ENCODE measurements at places on chromosomes 6 and 20.
A peak's percentile ranks its signal among the peaks of the same experiment; 100 is the strongest.

DNA sequence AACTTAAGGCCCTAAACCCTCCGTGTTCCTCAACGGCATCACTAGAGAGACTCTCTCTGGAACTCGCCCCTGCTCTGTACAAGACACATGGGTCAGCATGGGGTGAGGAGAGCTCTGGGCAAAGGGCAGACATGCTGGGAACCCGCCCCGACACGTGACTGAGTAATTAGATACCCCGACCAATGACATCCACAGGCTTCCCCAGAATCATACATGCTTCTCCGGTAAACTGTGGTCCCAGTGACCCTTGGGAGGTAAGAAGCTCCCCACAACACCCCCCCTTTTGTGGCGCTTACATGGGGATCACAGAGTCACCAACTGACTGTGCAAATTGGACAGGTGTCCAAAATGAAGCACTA lies 31.7 kb upstream of the RPS6KA2 start:
- DNase-seq, result no peak

GRCh38 chr6:161747506-161747905 lies 473.6 kb upstream of the AGPAT4 start:
- no peak for DNase-seq

GRCh38 chr20:40681684-40682083 lies 7.4 kb downstream of the MAFB start:
- DNase-seq, result no peak

DNA sequence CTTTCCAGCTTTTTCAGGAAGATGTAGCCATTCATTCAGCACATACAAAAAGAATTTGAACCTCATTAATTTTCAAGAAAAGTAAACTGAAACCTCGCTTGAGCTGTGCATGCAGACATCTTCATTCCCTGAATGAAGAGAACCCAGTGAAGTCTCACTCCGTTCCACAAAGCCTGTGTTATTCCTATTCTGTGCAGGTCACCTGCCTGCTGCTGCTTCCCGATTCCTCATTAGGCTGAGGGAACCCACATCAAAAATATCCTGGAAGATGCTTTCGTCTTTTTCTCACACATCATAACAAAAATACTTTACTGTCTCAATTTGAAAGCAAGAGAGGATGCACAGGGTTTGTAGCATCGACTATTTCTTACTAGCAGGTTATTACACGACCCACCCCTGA lies 40.1 kb downstream of the TRMT6 start:
- DNase-seq, result no peak

DNA sequence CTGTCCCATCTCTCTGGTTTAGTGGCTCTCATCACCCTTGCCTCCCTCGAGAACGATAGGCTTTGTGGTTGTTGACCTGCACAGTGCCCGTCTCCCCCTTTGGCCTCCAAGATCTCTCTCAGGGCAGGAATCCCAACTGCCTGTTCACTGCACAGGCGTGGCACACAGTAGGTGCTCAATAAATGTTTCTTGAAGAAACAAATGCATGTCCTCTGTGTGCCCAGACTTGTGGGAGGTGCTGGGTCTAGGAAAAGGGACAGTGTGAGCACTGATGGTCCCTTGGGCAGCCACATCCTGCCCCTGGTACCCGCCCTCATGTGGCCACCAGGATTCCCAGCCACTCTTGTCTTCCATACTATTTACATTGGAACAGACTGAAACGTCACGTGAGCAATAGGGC lies 2.6 kb upstream of the BPIFB6 start:
- DNase-seq, result no peak

- no peak for DNase-seq
Measured at GRCh38 chr6:115612216-115612615, 448.5 kb downstream of the FRK start.

DNA sequence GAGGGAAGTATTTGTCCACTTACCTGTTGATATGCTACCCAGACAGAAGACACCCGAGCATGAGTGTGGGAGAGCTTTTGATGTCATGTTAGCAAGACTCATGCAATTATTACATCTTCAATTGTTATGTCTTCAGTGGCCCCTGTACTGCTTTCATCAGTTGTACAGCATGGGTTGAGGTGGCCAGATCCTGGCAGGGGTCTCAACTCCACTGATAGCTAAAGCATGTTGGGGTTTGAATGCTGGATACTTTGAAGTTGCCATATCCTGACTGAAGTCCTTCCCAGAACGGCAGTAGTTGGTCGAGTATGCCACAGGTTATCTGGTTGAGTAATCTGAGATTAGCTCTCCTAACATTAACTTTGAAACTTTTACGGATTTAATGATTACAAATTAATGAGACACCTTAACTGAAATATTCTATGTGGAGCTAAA lies 46.7 kb downstream of the LRRN4 start:
- DNase-seq, result no peak

DNA sequence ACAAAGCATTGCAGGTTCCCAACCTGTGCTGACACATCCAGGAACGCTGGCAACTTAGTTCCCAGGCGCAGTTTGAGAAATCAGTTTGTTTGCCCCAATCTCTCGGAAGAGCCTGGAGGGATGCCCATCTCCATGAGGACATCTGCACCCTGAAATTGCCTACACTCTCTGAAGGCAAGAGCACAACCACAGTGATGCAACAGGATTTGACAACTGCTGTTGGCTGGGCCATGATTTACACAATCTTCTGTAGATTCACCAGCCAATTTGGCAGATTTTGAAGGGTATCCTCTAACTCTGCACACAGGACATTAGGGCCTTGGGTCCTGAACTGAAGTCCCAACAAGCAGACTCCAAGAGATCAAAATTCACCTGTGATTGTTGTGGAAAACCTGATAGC lies 3.4 kb downstream of the APMAP start:
- no peak for DNase-seq

DNA sequence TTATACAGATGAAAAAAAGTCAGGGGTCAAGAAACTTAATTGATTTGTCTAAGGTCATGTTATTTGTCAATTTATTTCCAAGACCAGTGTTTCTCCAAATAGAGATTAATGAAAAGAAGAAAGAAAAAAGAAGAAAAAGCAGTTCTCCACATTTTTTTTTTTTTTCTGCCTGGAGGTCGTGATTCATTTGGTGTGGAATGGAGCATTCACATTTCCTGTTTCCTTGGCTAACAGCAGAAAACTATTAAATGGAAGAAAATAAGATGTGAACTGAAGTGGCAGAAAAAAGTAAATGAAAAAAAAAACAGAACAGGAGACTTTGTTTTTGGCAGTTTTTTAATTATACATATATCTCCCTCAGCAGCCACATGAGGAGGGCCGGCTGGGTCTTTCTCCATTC lies 470.8 kb upstream of the ZNF337 start:
- DNase-seq, result no peak

DNA sequence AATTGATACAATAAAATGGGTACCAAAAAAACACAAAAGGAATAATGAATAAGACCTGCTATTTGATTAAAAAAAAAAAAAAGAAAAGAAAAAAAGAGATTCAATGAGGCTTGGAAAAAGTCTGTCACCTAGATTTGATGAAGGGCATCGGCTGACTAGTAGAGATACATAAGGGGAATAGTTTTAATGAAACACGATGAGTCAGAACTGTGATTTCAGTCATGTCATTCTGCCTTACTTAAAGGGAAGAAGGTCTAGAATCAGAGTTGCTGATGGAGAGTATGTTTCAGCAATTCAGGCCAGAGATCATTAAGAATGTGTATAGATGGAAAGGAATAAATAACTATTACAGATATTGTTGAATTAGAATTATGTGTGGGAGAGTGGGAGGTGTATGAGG lies 565.9 kb upstream of the RNF217 start:
- DNase-seq, result no peak

GRCh38 chr6:10720265-10720959 lies 2.5 kb upstream of the TMEM14C start:
- DNase-seq, result no peak

- DNase-seq, result no peak
Measured at GRCh38 chr6:137536104-137536773, 42.0 kb upstream of the OLIG3 start.

- DNase-seq, result no peak
Measured at GRCh38 chr20:56143759-56144158, 104.8 kb upstream of the MC3R start.

DNA sequence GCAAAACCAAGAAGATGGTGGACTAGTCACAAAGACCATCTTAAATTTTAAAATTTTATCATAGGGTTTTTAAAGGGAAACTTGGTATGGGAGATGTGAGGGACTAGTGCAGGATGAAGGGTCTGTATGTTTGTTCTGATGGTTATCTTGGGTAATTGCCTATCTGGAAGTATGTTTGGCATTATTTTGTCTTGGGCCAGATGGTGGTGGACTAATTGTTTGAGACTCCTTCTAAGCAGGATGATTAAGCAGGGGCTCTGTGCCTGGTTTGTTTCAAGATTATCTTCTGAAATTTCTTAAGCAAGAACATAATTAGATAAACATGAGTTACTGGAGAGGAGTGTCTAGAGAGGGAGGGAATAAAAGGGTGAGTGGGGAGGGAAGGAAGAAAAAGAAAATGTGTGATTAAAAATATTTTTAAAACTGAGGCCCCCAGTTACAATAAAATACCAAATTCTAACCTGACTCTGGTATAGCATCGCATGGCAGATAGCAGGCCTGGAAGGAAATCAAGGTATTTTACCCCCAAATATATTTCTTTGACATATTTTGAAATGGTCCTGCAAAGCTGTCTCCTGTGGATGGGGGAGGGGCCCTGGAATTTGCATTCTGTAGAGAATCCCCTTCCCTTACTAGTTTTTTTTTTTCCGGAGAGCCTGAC lies 49.9 kb upstream of the FAM184A start:
- no peak for DNase-seq

DNA sequence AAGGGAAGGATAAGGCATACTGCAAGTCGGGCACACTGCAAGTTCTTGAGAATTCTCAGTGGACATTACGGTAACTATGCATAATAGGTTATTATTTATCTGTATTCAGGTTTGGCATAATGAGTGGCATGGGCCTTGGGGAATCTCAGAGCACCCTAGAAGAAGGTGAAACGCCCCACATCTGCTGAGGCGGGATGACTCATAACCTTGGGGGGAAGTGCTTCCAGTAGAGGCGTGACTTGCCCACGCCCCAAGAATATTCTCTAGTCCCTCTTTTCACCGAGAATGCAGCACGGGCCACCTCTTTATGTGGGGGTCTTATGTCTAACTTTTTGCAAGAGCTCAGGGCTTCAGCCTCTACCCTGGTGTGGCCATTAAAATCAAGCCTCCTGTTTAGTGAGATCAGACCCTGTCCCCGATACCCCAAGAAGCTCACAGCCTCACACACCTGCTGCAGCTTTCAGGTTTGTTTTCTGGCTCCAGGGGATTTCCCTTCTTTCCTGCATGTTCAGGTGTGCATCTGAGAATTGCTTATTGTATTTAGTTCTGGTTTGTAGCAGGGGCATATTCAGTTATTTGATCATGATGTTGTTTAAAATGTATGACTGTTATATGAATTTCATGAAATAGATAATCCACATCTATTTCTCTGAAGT lies 19.1 kb downstream of the ZFP64 start:
- DNase-seq, result no peak

GRCh38 chr6:126134491-126134890 lies 148.2 kb downstream of the TRMT11 start:
- DNase-seq, result no peak

- no peak for DNase-seq
Measured at GRCh38 chr6:50390416-50390815, 322.9 kb upstream of the TFAP2D start.

DNA sequence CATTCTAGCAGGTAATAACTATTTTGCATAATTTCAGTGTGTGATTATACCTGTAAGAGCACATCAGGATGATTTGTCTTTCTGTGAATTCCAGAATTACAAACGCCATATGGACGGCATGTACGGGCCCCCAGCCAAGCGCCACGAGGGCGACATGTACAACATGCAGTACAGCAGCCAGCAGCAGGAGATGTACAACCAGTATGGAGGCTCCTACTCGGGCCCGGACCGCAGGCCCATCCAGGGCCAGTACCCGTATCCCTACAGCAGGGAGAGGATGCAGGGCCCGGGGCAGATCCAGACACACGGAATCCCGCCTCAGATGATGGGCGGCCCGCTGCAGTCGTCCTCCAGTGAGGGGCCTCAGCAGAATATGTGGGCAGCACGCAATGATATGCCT lies 122.7 kb downstream of the TMEM242 start:
- DNase-seq, result no peak

GRCh38 chr6:135935941-135936601 lies 84.6 kb downstream of the PDE7B start:
- DNase-seq, result peak; percentile 80

- no peak for DNase-seq
Measured at GRCh38 chr6:11758878-11759277, 19.7 kb downstream of the ADTRP start.

GRCh38 chr20:34332262-34332920 lies 29.2 kb upstream of the AHCY start:
- no peak for DNase-seq

- no peak for DNase-seq
Measured at GRCh38 chr6:153301602-153302001, 170.5 kb upstream of the RGS17 start.

GRCh38 chr6:168183613-168183970 lies 104.6 kb upstream of the FRMD1 start:
- DNase-seq, result no peak

GRCh38 chr6:85461798-85462170 lies 11.9 kb downstream of the NT5E start:
- no peak for DNase-seq

DNA sequence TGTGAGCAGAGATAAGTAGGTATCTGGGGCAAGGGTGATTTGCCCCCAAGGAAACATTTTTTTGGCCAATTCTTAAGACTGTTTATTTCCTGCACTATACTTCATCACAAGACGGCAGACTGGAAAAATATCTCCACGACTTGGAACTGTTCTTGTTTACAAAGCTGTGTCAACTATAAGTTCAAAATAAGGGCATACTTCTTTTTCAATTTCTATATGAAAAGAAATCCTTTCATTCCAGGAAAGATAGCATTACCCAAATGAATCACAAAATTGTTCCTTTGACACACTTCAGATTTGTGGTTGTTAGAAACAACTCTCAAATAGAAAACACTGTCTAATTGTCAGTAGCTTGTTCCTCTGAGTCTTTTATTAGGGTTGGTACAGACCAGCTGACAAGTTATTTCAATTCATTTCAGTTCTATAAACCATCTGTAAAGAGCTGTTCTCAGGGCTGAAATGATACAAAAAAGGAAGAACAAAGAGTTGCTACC lies 212.9 kb upstream of the PRDM1 start:
- DNase-seq, result no peak

DNA sequence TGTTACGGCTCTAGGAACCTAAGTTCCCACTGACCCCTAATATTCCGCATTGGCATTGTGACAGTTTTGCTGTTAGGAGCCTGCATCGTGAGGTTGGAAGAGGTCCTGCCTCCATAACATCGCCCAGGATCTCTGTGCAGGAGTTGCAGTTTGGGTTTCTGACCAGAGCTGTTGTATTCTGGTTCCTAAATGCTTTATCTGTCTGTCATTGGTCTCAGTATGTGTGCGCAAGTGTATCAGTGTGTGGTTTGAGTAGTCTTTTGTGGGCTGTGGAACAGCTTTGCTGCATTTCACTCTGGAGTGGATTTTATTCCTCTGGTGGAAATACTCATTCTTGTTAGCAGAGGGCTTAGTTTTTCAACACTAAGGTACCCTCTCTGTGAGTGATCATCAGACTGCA lies 95.6 kb downstream of the CDYL start:
- no peak for DNase-seq

All from Panc1 (cell line).